ENCODE measurements at places on chromosomes 2 and 18.

- DNase-seq, result no peak
These were observed 107.7 kb downstream of the BCL11A start for GRCh38 chr2:60445684-60446179.

GRCh38 chr2:136232456-136233172 is 114.7 kb upstream of the CXCR4 start:
- DNase-seq, result no peak

DNA sequence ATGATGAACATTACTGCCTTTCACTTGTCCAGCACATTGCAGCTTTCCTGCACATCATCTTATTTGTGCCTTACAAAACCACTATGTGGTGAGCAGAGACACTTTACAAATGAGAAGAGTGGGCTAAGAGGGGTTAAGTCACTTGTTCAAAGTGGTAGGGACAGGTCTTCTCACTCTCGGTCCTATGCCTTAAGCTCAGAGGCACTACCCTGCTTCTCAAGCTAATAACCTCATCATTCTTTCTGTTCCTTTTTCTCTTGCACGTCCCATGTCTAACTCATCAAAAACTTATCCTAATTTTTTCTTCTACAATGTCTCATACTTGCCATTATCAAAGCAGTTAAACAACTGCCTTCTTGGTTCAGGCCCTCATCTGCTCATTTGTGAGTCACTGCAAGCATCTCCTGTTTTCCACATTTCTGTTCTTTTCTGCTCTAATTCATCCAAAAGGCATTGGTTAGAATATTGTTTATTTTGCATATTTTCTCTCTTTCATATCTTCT is 21.9 kb upstream of the NCOA1 start:
- no peak for DNase-seq

DNA sequence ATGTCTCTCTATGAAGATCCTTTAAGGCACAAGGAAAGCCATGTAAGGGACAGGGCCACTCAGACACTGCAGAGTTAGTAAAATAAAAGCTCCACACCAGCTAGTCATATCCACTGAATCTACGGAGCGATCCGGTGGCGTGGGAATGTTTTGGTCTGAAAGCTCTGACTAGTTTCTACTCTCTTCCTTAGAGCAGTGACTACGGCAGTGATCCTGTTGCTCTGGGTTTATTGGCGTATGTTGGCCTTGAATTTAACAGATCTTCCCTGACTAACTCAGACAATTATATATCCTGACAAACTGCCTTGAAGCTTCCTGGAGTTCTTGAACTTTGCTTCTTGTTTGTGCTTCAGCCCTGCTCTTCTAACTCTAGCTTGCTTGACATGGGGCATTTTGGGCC is 115.3 kb upstream of the FZD5 start:
- no peak for DNase-seq

DNA sequence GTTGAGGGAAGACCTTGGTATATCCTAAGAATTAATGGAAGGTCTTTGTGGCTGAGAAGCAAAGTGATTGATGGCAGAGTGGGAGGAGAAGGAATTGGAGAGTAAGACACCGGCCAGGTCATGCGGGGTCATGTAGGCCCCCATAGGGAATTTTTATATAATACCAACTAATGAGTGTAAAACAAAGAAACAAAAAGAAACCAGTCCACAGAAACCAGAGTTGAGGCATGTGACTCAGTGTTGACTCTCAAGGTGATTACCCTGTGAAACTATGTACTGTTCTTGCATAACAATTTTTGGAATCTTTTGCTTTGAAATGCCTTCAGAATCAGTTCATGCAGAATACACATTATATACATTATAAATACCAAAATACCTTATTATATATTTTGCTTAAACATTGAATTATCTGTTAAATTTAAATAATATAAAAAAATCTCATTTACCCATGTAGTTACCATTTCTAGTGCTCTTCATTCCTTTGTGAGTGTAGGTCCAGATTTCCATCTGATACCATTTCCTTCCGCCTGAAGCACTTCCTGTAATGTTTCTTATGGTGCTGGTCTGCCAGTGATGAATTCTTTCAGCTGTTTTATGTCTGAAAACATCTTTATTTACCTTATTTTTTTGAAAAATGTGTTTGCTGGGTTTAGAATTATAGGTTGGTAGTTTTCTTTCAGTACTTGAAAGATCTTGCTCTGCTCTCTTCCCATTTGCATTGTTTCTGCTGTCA is 8.6 kb downstream of the CLIP4 start:
- DNase-seq, result no peak

GRCh38 chr18:32623563-32623962 is 149.3 kb downstream of the KLHL14 start:
- DNase-seq, result no peak

- no peak for DNase-seq
These were observed 66.5 kb upstream of the TLK1 start for GRCh38 chr2:171227066-171227782.

DNA sequence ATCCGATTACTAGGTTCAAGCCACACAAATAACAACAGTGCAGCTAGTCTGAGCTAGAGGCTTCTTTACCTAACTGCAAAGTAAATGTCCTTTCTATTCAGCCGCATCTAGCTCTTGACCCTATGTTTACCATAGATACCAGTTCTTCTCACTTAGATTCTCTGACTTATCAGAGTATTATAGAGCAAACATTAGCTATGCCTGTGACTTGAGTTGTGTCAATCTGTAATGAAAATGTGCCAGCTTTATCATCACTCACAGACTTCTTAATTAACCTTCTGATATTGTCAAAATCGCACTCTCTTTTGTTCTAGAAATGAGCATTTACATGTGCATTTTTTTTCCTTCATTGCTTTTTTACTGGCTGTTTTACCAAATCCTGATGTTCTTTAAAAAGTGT is 79.9 kb downstream of the BCL11A start:
- no peak for DNase-seq

Measured in sigmoid colon (tissue), 7 donors.